Skeletal muscle cell (primary cell): ENCODE measurements at places on chromosomes 12 and 14.

DNA sequence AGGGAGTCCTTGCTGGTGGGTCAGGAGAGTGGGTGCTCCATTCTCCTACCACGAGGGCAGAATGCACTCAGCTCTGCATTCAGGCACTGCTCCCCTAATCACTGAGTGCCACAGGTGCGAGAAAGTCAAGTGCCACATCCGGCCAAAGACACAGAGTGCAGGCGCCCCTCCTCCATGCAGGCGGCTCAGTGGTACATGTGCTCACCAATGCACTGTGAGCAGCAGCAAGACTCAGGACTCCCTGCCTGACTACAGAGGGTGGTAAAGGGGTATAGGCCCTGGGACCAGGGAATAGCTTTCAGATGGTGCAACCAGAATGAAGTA is 32.9 kb downstream of the ZFYVE21 start:
- no peak for DNase-seq

GRCh38 chr12:57090490-57090889 is 1.6 kb downstream of the NAB2 start:
- no peak for DNase-seq

GRCh38 chr14:91250912-91251311 is 6.4 kb upstream of the GPR68 start:
- no peak for DNase-seq

GRCh38 chr14:102917469-102918211 is 4.8 kb upstream of the AMN start:
- DNase-seq = no peak

DNA sequence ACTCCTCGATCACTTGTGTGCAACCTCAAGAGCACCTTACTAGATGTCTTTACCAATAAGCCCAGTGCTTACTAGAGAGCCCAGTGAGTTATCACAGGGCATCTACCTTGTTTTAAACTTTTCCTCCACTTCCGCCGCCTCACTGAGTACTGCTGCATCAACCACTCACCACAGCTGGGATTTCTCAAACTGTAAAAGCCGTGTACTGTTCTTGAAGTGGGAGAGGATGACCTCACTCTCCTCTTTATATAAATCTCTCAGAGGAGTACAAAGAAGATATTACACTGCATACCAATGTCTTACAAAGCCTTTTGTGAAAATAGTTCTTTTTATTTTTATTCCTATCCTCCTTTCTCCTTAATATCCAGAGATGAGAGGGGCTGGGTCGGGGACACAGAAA is 94.1 kb downstream of the PLCZ1 start:
- peak; percentile 57 for DNase-seq

- no peak for DNase-seq
These were observed 224.3 kb upstream of the DCN start for GRCh38 chr12:91406920-91407341.
